ENCODE measurements at places on chromosomes 4 and X.

DNA sequence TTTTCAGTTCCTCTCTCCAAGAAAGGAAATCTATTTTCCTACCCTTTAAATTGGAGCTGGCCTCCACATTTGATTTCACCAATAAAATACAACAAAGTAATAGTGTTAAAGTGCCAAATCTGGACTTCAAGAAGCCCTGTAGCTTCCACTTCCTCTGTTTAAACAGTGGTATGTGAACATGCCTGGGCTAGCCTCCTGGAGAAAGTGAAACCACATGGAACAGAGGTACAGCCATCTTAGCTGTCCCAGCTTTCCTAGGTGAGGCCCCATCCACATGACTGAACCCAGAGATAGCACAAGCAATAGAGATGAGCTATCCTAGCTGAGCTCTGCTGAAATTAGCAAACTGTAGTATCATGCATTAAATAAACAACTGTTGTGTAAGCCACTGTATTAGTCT is 131.8 kb upstream of the VCX start:
- DNase-seq, result no peak

DNA sequence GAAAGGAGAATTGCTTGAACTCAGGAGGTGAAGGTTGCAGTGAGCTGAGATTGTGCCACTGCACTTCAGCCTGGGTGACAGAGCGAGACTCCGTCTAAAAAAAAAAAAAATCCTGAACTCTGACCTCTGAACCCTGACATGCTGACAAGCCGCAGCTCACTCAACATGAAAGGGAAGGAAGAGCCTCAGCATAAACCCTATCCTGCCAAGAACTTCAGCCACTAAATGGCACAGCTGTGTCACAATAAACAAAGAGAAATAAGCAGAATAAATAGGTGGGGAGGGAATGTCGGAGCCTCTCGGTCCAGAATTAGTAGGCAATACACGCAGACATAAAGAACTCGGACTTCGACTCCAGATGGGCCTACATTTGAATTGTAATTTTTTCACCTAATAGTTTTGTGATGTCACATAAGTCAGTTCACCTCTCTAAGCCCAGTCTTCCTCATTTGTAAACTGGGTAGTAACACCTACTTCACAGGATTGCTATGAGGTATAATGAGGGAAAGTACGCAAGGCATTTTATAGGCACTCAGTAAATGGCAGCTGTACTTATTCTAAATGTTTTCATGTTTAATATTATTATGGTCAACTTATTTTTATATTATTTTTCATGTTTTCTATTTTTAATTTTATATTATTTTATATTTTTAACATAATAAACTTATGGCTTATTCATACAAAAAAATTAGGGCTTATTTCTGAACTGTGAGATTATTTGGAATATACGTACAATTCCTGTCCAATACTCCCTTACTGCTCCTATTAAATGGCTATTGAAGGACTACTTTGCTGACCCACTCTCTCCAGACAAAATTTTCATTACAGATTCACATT is 243.4 kb downstream of the SCFD2 start:
- no peak for DNase-seq

DNA sequence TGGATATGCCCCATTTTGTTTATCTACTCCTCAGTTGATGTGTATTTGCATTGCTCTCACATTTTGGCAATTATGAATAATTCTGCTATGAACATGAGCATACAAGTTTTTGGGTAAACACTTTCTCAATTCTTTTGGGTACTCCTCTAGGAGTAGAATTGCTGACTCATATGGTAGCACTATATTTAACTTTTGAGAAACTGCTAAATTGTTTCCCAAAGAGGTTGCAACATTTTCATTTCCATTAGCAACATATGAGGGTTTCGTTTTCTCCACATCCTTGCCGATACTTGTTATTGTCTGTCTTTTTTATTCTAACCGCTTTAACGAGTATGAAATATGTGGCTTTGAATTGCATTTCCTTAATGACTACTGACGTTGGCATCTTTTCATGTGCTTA is 185.4 kb downstream of the TSPAN5 start:
- DNase-seq, result no peak

- DNase-seq, result no peak
Observed at GRCh38 chr4:1112821-1113182, 562 bp downstream of the RNF212 start.

DNA sequence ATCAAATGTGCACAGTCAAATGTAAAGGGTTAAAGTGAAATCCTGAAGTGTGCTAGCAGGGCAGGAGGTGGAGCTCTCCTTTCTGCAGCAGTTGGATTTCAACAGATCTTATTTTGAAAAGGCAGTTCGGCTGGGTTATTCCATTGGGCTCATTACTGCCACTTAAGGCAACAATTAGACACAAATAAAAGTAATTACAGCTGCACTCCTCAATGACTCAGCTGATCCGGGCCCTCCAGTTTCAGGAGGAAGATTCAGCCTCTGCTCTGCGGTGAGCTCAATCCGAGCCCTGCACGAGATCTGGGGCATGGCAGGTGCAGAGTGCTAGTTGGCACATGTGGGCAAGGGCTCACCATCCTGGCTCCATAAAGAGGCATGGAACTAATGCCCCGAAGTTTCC is 85.4 kb downstream of the PHKA2 start:
- DNase-seq, result peak; percentile 2

GRCh38 chr4:94711635-94712034 is 46.1 kb upstream of the BMPR1B start:
- no peak for DNase-seq

GRCh38 chrX:37959212-37960021 is 46.9 kb upstream of the SYTL5 start:
- no peak for DNase-seq

DNA sequence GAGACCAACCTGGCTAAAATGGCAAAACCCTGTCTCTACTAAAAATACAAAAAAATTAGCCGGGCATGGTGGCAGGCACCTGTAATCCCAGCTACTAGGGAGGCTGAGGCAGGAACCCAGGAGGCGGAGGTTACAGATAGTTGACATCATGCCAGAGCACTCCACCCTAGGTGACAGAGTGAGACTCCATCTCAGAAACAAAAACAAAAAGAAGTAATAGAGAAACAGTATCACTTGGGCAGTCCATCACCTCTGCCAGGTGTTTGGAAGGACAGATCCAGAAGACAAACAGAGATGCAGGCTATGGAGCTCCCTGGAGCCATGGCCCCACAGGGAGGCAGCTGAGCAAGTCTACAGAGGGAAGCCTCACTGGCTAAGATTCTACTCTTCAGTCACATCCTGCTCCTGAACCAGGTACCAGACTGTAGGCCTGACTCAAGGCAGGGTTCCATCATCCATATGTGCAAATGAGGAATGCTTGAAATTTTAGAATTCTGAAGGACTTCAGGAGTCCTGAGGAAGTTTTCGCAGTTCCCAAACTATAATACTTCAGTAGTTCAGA is 81.4 kb upstream of the CPEB2 start:
- no peak for DNase-seq

- no peak for DNase-seq
Observed at GRCh38 chr4:41640906-41641305, 102.9 kb downstream of the LIMCH1 start.

DNA sequence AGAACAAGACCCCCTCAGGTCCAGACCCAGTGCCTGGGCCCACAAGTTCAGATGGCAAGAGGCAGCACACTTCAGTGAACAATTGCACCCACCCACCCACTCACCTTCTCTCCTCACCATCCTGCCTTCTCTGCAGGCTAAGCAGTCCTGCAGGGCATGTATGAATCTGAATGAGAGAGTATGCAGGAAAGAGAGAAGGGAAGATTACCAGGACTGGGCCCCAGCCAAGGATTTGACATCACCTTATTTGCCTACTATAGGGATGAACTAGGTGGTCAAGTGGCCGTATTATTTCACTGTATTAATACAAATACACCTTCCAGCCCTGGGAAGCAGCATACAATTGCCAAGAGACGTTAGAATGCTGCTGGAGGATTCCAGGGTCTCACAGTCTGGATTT is 2.1 kb upstream of the ZNF141 start:
- no peak for DNase-seq

DNA sequence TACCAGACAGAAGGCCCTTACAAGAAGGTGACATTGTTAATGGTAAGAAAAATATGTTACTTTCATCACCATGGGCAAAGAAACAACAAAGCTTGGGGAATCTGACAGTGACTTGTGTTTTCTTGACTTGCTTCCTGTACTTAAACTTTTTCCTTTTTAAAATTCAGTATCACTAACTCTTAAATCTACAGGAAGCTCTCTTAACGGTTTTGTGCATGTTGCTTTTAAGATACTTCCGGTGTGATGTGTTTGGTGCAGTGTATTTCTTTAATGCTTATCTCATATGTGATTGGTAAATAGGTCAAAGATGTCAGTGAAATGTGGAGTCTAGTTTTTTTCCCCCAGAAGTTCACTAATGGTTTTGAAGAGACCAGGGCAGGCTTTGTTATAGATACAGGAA is 45.2 kb downstream of the ADH5 start:
- no peak for DNase-seq

- DNase-seq, result no peak
Observed at GRCh38 chr4:54050214-54050904, 14.0 kb downstream of the CHIC2 start.

DNA sequence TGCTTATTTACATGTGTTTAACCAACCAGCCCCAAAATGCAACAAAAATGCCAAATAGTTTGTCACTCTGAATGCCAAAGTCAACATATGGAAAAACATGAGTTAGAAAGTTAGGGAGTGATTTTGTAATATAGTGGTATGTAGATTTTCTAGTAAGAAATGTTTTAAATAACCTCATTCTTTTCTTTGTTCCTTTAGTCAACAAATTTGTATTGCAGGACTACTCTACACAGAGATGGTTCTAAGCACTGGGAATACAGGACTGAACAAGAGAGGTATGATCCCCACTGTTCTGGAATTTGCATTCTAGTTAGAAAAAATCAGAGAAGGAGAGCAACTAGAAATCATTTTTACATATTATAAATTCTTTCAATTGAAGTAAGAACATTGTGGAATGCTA is 218.8 kb upstream of the ANXA10 start:
- DNase-seq, result no peak

DNA sequence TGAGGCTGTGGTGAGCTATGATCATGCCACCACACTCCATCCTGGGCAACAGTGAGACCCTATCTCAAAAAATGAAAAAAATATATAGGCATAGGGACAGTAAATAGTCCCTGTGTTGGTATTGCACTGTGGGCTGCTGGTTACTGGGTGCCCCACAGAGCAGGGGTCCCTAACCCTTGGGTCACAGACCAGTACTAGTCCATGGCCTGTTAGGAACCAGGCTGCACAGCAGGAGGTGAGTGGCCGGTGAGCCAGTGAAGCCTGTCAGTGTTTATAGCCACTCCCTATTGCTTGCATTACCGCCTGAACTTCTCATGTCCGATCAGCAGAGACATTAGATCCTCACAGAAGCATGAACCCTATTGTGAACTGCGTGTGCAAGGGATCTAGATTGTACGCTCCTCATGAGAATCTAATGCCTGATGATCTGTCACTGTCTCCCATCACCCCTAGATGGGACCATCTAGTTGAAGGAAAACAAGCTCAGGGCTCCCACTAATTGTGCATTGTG is 106.5 kb downstream of the TNIP2 start:
- DNase-seq, result no peak

DNA sequence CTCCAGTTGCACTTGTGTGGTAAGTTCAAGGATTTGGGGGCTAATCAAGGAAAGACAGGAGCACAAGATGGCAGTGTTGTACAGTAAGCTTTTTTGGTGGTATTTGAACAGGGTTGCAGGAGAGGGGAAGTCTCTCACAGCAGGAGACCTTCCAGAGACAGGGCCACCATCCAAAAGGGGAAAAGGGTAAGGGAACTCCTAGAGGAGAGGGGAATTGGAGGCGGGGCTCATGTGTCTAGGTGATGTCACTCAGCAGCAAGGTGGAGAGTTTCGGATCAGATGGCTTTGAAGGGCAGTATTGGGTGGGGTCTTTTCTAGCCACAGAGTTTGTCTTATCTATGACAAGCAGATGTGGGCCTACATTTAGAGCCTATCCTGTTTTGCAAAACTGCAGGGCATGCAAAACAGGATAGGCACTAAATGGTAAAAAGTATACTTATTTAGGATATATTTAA is 13.4 kb upstream of the RNF175 start:
- DNase-seq, result no peak

- no peak for DNase-seq
Observed at GRCh38 chr4:1866189-1866661, 5.0 kb upstream of the NSD2 start.
